GOT3 (cell line): ENCODE measurements at places on chromosomes 5 and 9.

GRCh38 chr5:173456751-173457171 is 128.5 kb upstream of the STC2 start:
- DNase-seq, result no peak

GRCh38 chr9:98834386-98834785 is 26.9 kb downstream of the GALNT12 start:
- no peak for DNase-seq

- DNase-seq, result no peak
Observed at GRCh38 chr9:137150617-137151457, 11.9 kb downstream of the GRIN1 start.

- DNase-seq, result no peak
Observed at GRCh38 chr5:158869092-158869491, 230.6 kb downstream of the EBF1 start.

DNA sequence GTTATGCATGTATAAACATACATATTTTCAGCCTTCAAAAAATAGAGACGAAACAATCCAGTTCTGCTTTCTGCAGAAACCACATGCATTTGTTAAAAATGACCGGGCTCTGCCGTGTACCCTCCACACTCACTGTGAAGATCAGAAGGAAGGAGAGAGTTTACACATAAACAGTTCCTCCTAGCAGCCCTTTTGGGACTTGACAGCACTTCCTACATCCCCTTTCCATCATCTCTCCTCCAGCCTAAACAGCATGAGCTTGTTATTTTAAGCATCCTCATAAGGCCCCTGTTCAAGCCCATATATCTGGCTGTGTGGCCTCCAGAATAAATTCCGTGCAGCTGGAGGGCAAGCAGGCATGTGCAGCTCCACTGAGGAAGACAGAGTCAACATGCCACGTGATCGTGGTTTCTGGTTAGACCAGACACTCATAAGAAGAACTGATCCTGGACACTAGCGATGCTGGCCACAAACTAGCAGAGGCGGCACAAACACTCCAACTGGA is 42.2 kb downstream of the NIPAL4 start:
- no peak for DNase-seq

GRCh38 chr5:113124265-113124664 is 147.7 kb downstream of the DCP2 start:
- no peak for DNase-seq

DNA sequence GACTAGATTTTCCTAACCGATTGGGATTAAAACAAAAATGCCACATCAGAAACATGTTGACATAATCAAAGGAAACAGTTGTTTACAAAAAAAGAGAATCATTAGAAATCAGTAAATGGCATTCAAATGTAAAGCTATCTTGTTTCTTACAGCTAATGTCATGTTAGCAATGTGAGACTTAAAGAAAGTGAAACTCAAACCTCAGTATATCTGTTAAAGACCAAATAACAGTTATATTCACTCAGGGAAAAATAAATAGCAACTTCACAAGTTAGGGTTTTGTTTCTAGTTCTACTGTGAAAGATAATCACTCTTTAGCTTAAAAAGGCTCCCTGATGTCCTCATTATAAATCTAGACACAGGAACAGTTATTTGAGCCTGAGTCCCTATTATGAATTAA is 189.3 kb upstream of the EFNA5 start:
- DNase-seq, result no peak

DNA sequence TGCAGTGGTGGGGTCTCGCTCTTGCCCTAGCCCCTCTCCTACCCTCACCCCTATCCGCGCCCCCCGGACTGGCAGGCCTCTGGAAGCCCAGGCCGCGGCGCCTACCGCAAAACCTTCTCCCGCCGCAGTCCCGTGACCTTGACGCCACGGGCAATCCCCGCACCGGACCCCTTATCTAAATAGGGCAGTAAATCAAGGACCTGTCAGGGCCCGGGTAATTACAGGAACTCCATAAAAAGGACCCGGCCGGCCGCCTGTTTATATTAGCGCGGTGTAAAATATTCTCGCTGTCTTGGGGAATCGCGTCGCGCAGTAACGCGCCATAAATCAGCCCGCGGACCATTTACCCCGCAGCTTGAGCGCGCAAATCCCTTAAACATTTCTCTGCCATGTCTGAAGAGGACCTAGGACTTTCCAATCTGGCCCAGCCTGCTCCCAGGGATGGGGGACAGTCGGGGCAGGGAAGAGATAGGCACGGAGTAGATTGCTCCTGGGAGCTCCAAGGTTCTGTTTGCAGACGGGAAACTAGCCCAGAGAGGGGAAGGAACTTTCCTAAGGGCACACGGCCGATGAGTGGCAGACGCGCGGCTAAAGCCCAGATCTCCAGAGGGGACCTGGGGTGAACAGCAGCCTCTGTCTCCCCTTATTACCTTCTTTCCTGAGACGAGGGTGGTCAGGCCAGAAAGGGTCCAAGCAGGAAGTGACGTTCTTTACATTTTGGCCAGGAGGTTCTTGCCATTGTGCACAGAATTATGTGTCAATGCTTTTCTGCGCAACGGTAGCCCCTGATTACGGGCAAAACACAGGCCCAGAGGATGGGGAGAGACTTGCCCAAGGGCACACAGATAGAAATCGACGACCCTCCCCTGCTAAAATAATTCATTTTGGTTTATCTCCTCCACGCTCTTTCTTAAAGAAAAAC is 4.8 kb upstream of the HAND1 start:
- DNase-seq, result no peak

DNA sequence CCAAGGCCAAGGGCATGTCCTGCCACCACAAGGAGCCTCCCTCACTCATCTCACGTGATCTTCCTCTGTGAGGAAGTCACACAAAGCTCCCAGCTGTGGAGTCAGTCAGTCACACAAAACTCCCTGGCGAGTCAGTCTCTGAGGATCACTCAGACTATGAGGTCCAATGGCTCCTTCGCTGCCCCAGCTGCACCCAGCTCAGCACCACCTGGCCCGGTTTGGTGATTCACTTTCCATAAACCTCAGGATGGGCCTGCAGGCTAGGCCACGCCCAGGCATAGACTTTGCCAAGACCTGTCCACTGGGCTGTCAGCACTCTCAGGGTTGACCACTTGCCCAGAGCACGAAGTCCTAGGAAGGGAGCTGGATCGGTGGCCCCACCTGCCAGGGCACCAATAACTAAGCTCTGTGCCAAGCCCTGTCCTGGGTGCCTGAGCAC is 233.8 kb downstream of the HSPA4 start:
- no peak for DNase-seq

DNA sequence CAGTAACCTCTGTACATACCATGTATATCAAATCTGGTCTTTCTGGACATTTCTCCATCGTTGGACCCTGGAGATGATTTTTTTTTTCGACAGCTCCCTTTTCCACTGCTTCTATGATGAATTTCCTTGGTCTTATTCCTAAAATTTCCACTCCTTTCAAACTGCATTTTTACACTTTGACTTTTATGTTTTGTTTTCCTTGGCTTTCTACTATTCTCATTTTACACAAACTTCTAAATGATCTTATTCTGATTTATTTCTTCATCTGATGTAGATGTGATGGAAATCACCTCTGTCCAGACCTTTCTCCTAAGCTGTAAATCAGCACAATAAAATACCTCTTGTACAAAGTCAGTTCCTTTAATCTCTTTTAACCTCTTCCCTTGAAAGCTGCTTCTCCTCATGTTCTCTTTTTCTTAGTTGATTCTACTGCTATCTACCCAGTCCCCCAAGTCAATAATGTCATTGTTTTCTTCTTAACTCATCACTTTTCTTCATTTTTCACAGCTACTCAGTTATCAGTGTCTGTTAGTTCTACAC is 48.7 kb upstream of the TUSC1 start:
- no peak for DNase-seq

- no peak for DNase-seq
Observed at GRCh38 chr9:120740132-120740531, 25.9 kb upstream of the MEGF9 start.

DNA sequence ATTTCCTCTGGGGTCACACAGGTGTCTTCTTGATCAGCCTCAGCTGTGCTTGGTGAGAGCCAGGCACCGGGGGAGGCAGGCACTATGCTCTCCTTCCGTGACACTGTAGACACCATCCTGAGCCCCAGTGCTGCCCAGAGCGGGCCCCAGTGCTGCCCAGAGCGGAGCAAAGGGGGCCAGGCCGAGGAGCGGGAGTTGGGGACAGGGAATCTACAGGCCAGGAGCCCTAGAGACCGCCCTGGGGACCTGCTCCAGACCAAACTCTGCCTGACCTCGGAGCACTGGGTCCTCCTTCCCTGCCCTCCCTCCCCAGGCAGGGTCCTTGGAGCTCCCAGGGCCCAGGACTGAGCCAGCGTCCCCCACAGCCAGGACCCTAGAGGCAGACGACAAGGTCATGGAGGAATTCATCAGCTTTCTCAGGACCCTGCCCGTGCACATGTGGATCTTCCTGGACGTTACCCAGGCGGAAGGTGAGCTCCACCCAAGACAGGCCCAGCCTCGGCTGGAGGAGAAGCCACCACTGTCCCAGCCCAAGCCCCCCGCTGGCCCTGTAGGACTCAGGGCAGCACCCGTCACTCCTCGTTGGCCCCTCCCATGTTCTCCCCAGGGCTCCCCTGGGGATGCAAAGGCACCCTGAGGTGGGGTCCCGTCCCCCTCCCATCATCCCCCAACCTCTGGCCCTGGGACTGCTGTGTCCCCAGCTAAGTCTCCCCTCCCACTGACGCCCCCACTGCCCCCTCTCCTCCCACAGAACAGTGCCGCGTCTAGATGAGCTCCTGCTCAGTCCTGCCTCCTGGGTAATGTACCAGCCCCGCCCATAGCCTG is 30.2 kb downstream of the PAEP start:
- DNase-seq, result no peak

DNA sequence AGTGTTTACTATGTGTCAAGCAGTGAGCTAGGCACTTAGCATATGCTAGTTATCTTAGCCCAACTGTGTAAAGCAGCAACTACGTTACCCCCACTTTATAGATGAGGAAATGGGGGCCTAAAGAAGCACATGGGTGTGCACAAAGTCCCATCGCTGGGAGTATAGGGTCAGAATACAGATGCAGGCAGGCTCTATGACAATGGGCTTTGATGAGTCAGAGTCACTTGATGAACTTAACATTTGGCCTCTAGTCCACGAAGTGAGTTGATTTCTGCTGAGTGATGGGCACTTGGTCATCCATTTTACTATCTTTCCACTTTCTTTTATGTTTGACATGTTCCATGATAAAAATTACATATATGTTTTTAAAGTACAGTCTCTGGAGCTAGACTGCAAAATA is 204.3 kb downstream of the TRIM32 start:
- no peak for DNase-seq

GRCh38 chr9:120755044-120755443 is 38.2 kb downstream of the FBXW2 start:
- DNase-seq, result no peak

- DNase-seq, result no peak
Observed at GRCh38 chr9:127267793-127268525, 3.4 kb downstream of the GARNL3 start.
